HL-60 (cell line): ENCODE measurements at places on chromosomes 1 and 21.

- no peak for DNase-seq
These were observed 5.8 kb upstream of the CTSE start for GRCh38 chr1:206029484-206029883.

DNA sequence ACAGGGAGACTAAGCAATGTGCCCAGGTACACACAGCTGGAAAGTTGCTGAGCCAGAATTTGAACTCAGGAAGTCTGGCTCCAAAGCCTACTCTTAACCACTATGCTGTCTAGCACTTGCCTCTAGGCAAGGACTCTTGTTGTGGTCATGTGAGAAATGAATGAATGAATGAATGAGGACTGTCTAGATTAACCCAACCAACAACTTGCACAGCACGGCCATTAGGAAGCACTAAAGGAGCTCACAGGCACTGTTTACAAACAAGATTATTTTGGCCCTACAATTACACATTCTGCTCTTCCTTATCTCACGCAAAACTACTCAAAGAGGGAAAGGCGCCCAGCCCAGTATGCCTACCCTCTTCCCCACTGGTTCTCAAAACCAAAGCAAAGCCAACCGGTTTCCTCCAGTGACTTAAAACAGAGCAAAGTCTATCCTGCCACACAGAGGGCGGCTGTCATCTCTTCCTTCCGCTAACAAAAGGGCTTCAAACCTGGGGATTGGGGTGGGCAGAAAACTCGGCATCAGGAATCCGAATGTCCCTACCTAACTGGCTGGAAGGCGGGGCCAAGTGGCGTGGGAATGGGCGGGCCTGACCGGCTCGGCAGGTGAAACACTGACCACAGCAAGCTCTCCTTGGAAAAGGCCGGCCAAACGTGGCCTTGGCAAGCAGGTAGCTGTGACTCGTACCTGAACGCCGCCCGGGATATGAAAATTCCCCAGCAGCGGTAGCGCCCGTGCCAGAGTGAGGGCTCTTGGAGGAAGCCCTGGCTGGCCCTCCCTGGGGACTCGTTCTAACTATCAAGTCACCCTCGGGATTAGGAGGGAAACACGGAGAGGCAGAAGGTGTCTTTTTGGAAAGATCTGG lies 948 bp downstream of the STK40 start:
- peak; percentile 57 for DNase-seq

GRCh38 chr21:38840456-38841300 lies 34.9 kb downstream of the ETS2 start:
- DNase-seq = no peak

DNA sequence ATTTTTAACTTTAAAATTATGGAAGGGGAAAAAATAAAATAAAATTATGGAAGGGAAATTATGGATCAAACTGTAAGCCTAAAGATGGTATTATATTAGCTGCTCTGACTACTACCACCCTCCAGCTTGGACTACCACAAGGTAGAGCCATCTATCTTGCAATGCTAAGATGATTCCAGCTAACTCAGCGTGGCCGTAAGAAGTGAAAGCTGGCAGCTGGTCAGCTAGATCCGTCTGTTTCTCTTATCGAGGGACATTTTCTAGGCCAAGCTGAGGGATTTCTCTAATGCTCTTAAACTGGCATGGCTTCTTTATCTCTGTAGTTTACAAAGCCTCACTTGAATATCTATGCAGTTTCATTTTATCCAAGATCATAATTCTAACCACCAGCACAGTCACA lies 31.5 kb downstream of the LYST start:
- no peak for DNase-seq

DNA sequence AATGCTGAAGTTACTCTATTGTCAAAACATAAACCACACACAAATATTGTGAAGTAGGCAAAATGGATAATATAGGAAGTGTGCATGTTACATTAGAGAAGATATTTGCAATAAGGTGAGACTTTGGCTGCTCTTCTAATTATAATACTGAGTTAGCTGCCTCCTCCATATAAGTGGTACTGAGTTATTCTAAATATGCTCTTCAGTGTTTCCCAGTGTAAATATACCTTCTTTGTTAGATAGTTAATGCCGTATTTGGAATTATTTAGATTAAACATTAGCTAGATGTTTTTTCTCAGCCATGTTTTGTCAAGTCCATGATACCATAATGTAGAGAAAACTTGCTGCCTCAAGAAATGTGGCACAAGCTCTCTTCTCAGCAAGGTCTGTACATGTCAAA lies 186.4 kb downstream of the PTPRC start:
- DNase-seq = no peak

DNA sequence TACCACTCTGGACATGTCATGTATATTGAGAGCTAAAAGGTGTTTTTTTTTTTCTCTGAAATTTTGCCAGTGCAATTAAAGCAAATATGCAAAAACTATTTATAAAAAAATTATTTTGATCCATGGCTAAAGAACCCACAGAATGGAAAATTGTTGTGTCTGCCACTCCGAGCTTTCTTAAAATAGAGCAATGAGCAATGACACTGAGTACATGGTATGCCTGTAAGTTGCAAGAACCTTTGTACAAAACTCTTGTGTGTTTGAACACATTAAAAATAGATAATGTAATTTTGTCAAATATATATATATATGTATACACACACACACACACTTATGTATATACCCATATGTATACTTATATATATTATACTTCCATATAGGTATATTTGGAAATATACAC lies 1530.9 kb upstream of the B3GALT2 start:
- DNase-seq = no peak

- no peak for DNase-seq
These were observed 53.0 kb downstream of the IER5 start for GRCh38 chr1:181141431-181141910.

- no peak for DNase-seq
These were observed 1.5 kb upstream of the MXRA8 start for GRCh38 chr1:1359664-1360468.

- no peak for DNase-seq
These were observed 17.9 kb downstream of the VWA5B1 start for GRCh38 chr1:20308569-20308968.

DNA sequence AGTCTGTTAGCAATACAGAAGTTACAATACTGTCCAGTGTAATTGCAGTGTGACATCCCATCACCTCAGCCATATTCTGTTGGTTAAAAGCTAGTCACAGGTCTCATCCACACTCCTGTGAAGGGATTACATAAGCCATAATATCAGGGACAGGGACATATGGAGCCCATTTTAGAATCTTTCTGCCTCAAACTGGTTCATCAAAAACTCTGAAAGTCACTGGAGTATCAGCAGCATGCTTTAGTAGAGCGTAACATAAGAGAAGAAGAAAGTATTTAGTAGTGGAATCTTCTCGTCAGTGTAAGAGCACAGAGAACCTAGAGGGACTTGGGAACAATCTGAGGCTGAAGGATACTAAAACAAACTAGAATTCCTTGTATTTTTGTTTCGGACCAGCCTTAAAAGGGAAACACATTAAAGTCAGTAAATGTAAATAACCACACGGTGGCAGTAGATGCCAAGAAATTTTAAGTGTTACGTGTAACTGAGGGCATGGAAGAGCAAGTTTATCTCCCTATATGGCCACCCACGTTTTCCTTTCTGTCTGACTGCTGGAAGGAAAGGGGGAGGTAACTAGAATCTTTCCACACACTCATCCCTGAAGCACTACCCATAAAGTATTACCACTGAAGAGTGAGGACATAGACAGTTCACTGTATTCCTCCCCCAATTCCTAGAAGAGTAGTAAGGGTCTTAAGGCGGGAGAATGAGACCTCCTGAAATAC lies 41.6 kb upstream of the AGL start:
- peak; percentile 36 for DNase-seq

- DNase-seq = no peak
These were observed 248.0 kb downstream of the GREM2 start for GRCh38 chr1:240363914-240364313.

GRCh38 chr1:190116921-190117320 lies 360.7 kb downstream of the BRINP3 start:
- no peak for DNase-seq

GRCh38 chr1:63042278-63042677 lies 258.3 kb downstream of the ATG4C start:
- DNase-seq = no peak

GRCh38 chr1:119686661-119687060 lies 25.1 kb upstream of the PHGDH start:
- no peak for DNase-seq

GRCh38 chr1:109114342-109114674 lies 393 bp downstream of the ELAPOR1 start:
- no peak for DNase-seq

DNA sequence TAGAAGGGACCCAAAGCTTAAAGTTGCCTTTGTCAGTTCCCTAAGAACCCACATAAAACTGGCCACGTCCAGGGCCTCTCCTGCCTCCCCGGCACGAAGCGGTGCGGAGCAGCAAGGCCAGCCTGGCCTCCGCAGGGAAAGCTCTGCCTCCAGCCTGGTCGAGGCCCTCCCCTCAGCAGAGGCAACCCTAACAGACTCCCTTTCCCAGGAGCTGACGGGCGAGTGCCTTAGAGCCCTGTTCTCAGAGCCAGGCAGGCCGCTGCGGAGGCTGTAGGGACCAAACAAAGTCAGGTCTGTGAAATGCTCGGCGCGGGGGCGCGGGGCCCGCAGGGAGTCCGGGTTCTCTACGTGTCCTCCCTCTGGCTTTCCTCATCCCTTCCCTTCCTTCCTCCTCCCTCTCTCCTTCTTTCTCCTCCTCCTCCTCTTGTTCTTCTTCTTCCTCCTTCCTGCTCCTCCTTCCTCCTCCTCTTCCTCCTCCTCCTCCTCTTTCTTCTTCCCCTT lies 40.7 kb downstream of the RIPK4 start:
- DNase-seq = no peak

GRCh38 chr1:61807606-61808140 lies 65.4 kb downstream of the PATJ start:
- DNase-seq = no peak

- no peak for DNase-seq
These were observed 78.2 kb downstream of the GPR88 start for GRCh38 chr1:100616121-100616621.

- peak; percentile 67 for DNase-seq
These were observed 30.6 kb upstream of the LCE5A start for GRCh38 chr1:152479792-152480595.
